ENCODE measurements at places on chromosomes 3 and 15. TPM values are rescaled to one million over a fixed set of nuclear protein-coding genes. Genes with fewer than 3 reads are reported as not detected.

Gene ARRDC4
- 2.9 TPM for total RNA-seq

Gene PRSS50
- not detected for total RNA-seq

Gene GOLGA8N
- total RNA-seq, result 3.7 TPM

Gene BMF
- total RNA-seq, result 1.5 TPM

Gene THSD4
- 121 TPM for total RNA-seq

Gene ITGB5
- total RNA-seq, result 83.0 TPM

Data from esophagus mucosa (tissue), 1 donor.